ENCODE measurements at places on chromosomes 3 and 15. TPM values are rescaled to one million over a fixed set of nuclear protein-coding genes. Genes with fewer than 3 reads are reported as not detected.

GRCh38 chr3:47704237-47704612 is 77.5 kb downstream of the SMARCC1 start:
- DNase-seq: no peak

The STXBP5L gene
- total RNA-seq: 0.07 TPM

- DNase-seq: no peak
Observed at GRCh38 chr3:105785803-105786202, 83.0 kb downstream of the CBLB start.

DNA sequence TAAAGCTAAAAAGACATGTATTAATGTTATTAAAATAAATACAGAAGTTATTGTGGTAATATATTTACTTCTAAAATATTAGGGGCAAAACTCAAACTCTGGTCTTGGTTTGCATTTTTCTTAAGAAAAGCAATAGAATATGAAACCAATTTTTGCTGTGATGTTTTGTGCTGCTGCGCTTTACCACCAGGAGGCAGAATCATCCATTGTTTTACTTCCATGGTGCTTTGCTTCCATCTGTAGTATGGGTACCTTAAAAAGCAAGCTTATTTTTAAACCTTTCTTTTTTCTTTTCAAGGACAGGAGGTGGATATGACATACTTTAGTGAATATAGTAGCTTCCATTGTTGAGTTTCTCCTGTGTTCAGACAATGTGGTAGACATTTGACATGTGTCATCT is 46.6 kb upstream of the MRPL3 start:
- DNase-seq: no peak

The ITIH3 gene
- total RNA-seq: 2.6 TPM

- no peak for DNase-seq
Observed at GRCh38 chr15:57114070-57114469, 195.6 kb downstream of the TCF12 start.

- no peak for DNase-seq
Observed at GRCh38 chr15:60782316-60782715, 303.4 kb upstream of the ICE2 start.

The MINDY2 gene
- 32.0 TPM for total RNA-seq

DNA sequence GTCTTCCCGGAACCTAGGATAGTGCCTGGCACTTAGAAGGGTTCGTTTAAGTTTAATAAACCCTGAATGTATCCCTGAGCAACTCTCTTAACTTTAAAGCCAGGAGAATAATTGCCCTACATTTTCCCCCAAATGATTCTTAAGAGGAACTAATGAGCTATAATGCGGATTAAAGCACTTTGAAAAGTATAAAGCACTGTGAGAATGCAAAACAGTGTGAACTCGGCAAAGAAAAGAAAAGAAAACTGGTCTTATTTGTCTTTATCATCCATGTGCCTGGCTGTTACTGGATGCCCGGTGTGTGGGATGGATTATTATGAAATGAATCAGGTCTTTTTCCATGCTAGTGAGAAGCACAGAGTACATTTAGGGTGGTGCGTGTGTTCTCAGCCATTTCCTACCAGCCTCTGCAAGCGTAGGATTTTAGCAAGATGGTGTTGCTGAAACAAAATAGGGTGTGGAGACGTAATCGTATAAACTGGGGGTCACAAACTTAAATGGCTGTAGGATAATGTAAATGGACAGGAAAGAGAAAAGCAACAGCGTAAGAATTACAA is 983 bp downstream of the KBTBD12 start:
- DNase-seq: no peak

DNA sequence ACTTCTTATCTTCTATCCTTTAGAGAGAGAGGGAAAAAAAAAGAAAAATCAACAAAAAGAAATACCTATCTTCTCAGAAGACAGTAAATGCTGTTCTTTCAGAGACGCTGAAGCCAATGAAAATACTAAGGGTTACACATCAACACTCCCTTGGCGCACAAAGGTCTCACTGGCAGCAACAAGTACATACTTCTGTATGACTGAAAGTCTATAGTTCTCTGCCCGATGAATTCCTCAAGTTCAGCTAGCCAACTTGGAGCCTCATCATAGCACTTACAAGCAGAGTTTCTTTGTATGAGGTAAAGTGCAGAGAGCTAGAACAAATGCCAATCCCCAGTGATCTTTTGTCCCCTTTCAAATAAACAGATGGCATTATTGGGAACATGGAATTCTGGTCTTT is 62.7 kb downstream of the CPNE4 start:
- no peak for DNase-seq

GRCh38 chr3:173138026-173138425 is 3.0 kb downstream of the SPATA16 start:
- DNase-seq: no peak

GRCh38 chr3:32166654-32167053 is 60.2 kb downstream of the GPD1L start:
- no peak for DNase-seq

DNA sequence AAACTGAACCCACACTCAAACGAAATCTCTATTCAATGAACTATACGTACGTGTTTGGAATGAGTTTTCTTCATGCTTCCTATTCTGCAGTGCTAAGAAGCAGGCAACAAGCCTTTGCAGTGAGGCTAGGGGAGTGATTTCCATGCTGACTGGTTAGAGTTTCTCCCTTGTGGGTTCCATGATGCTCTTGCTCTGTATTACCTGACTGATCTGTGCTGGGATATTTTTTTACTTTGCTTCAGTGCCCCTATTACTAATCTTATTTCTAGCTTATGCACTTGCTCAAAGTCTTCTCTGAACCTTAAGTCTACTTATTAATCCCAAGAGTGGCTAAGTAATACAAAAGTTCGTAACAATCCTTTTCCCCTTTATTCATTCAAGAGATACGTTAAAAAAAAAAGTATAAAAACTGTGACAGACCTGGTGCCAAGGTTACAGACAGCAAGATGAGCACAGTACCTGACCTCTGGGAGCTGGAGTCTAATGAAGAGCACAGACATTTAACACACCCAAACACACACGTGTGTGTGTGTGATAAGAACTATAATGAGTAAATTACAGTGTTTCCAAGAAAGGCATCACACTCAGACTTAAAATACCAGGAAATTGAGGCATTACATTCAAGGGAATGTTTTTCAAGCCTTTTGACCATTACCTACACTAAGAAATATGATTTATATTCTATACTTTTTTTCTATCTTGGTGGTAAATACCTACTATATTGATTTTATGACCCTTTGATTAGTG is 50.5 kb upstream of the FBN1 start:
- DNase-seq: no peak

The ARL14 gene
- 0.85 TPM for total RNA-seq

DNA sequence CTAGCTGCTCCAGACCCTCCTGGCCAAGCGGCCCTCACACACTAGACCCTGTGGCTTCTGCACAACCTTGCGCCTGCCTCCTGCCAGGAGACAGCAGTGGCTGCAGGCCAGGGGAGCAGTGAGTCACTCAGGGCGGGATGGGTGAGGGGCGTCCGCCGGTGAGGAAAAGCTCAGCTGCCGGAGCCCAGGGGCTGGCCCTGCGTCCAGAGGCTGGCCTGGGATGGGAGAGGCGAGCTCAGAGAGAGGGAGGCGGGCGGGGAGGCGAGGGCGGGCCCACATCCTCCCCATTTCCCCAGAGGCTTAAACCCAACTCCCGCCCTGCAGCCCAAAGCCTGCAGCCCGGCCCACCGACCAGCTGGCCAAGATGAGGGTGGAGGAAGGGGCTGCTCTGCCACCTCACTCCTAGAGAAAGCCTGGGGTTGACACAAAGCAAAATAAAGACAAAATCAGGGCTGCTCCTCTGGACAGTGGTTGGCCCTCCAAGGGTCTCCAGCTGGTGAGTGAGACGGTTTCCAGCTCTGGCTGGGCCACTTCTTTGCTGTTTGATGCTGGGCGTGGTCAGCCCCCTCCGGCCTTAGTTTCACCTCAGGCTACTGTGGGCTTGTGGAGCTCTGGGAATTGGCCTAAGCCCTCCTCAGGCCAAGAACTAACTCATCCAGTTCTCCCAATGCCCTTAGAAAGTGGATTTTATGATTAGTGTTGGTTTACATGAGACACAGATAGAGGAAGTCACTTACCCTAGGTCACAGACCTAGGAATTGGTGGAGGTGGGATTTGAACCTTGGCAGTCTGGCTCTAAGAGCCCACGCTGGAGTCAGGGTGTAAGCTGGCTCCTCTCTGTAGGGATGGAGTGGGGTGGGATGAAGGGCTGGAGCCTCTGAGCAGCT is 50.6 kb downstream of the IQSEC1 start:
- DNase-seq: peak; percentile 50

DNA sequence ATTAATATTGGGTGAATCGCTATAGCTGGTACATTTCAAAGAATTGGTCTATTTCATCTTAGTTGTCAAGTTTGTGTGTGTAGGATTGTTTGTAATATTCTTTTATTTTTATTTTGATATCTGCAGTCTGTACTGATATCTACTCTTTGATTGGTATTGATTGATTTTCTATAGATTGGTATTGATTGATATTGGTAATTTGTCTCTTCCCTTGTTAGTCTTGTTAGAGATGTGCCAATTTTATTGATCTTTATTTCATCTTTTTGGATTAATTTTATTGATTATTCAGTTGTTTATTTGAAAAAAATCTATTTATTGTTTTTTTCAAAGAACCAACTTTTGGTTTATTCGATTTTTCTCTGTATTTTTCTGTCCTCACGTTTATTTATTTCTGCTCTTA is 61.4 kb downstream of the TM2D3 start:
- no peak for DNase-seq

- no peak for DNase-seq
Observed at GRCh38 chr15:65028338-65028737, 1.1 kb downstream of the MTFMT start.

DNA sequence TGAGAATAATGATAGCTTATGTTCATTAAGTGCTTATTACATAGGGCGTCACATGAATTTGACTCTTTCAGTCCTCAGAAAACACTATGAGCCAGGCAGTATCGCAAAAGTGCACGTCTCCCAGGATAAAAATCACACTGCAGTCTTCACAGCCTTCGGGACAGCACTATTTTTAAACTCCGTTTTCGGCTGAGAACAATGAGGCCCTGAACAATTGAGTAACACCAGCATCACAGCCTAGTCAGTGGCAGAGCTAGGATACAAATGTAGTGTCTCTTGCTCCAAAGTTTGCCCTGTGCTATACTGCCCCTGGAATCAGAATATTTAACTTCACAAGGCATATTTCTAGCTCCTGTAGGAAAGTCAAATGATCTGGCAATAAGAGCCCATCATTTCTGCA is 852.1 kb upstream of the SEMA6D start:
- no peak for DNase-seq

DNA sequence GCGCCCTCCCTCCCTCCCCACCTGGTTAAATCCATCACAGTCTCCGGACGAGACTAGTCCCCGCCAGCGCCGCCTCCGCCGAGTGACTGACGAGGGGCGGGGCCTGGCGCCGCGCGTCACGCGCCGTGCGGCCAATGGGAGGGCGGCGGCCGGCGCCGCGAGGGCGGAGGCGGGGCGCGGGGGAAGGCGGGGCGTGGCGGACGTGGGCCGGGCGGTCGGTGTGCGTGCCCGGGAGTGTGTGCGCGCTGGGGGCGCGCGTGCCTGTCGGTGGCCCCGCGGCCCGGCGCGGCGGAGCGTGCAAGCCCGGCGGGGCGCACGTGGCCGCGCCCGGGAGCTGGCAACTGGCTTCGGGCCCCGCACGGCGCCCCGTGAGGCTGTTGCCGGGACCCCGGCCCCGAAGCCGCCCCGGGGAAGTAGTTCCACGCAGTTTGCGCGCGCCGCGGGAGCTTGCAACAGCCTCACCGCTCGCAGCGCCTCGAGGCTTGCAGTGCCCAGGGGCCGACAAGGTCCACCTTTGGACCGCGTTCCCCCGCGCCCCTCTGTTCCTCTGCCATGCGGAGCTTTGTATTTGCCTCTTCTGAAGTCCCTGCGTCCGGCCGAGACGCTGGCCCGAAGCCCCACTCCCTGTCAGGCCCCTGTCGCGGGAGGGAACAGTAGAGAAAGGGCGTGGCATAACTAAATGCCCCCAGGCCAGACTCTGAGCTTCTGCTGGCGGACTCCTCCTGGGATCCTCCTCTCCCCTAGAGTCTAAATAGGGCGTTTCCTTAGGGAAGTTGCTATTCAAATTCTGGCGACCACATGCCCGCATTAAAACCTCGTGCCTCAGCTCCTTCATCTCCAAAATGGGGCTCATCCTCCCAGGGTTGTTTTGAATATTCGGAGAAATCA is 400.9 kb downstream of the SHQ1 start:
- peak; percentile 55 for DNase-seq

DNA sequence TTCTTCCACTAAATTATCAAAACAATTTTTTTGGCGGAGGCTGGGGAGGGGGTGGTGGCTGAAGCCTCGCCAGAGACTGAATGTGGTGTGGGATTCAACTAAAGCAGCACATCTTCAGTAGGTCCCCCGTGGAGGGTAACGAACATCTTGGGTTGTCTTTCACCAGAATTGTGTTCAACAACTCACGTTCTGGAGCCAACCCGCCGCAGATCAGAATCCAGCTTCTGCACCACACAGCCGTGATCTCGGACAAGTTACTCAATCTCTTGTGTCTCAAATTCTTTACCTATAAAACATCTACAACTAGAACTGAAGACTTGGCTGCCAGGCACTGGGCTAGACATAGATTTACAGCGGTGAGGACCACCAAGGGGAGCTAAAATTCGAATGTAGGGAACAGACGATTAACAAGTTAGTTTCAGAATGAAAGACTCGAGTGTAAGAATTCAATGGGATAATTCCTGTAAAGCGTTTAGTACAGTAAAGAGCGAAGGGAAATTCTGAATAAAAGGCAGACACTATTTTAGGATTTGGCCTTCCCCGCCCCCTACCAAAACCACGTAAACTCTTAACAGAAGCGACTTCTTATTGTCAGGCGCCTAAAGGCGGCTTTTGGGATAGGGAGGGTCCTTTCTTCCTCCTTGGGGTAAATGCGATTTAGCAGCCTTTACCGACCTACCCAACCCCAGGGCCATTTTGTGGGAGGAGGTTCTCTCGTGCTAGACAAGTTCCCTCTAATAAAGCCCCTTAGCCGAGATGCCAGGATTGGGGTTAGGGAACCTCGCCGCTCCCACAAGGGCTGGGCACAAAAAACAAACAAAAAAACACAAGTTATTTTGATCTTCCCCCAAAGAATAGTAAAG is 697 bp upstream of the RAB5A start:
- DNase-seq: peak; percentile 2

- no peak for DNase-seq
Observed at GRCh38 chr3:128854475-128854874, 24.9 kb upstream of the ACAD9 start.

DNA sequence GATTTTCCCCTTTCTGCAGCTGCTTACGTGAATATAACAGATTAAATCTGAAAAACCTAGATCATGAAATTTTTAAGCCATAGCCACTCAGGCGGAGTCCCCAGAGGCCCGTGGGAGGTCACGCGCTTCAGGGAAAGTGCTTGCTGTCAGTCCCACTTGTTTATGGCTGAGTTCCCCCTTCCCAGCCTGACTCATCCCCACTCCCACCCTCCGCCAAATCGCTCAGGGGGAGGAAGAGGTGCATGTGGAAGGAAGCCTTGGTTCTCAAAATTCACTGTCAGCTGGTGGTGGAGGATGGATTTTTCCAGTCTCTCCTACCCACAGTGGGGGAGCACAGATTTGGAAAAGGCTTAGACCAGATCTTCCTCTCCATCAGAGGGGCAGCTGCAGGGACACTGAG is 67.4 kb downstream of the CORO2B start:
- no peak for DNase-seq

The CCDC13 gene
- 3.1 TPM for total RNA-seq
